ENCODE measurements at places on chromosomes 12 and 14. TPM values are rescaled to one million over a fixed set of nuclear protein-coding genes. Genes with fewer than 3 reads are reported as not detected.

Gene TAS2R50
- 1.2 TPM for total RNA-seq

DNA sequence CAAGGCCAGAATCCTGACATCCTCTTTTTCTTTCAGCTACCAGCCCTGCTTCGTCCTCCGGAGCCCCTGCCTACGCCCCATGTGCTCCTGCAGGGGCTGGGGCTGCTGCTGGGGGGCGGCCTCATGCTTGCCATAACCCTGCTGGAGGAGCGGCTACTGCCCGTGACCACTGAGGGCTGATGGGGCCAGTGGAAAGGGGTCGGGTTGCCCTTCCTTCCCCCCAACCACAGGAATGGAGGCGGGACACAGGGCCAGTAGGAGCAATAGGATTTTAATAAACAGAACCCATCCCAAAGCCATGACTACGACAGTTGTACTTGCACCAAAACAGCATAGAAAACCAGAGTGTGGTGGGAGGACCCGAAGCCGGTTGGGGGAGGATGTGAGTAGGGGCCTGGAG is 7.7 kb downstream of the SLC39A5 start:
- H3K4me3 ChIP-seq, result no peak overlapping the region
- H3K36me3 ChIP-seq, result peaks cover 33% of the 10 kb centered on the region
- H3K27me3 ChIP-seq, result no peaks in the 10 kb centered on the region
- H3K4me1 ChIP-seq, result no peaks in the 10 kb centered on the region

DNA sequence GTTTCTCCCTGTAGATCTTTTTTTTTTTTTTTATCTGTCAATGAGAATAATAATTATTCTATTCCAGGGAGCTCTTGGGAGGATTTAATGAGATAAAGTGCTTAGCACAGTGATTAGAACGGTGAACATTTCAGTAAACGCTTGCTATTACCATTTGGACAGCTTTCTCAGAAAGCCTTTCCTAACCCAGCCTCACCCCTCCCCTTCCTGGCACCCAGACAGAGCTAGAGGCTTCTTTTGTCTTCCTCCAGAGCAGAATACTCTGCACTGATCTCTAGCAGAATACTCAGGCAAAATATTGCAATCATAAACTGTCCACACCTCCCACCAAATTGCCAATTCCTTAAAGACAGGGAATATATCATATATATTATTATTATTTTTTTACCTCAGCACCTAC is 66.6 kb downstream of the ERGIC2 start:
- DNase-seq, result no peak
- H3K27ac ChIP-seq, result no peak overlapping the region
- H3K27me3 ChIP-seq, result no peaks in the 10 kb centered on the region
- no peak overlapping the region for H3K4me3 ChIP-seq
- no peaks in the 10 kb centered on the region for H3K36me3 ChIP-seq

GRCh38 chr14:51430079-51430478 is 190.0 kb downstream of the TMX1 start:
- no peak overlapping the region for H3K27ac ChIP-seq
- H3K4me1 ChIP-seq, result no peaks in the 10 kb centered on the region
- no peak overlapping the region for H3K4me3 ChIP-seq
- no peaks in the 10 kb centered on the region for H3K27me3 ChIP-seq
- no peak for DNase-seq
